ENCODE measurements at places on chromosomes 12 and 14.

GRCh38 chr12:88931598-88931997 is 351.3 kb upstream of the KITLG start:
- DNase-seq: no peak

- peak; percentile 73 for DNase-seq
Observed at GRCh38 chr12:49092086-49092815, 2.4 kb downstream of the DHH start.

GRCh38 chr12:27305673-27306456 is 26.8 kb upstream of the BMAL2 start:
- no peak for DNase-seq

DNA sequence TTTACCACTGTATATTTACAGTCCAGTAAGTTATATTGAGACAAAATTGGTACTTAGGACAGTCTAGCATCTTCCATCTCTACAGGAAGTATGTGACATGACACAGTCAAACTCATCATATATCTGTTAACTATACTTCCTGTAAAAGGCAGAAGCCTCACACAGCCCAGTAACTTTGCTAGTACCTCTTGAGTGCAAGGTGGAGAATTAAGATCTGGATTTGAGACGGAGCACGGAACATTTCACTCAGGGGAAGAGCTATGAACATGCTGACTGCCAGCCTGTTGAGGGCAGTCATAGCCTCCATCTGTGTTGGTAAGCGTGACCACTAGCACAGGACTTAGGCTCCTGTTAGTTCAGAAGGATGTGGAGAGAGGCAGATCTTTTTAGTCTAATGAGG is 333.7 kb upstream of the OR4E1 start:
- DNase-seq: no peak

DNA sequence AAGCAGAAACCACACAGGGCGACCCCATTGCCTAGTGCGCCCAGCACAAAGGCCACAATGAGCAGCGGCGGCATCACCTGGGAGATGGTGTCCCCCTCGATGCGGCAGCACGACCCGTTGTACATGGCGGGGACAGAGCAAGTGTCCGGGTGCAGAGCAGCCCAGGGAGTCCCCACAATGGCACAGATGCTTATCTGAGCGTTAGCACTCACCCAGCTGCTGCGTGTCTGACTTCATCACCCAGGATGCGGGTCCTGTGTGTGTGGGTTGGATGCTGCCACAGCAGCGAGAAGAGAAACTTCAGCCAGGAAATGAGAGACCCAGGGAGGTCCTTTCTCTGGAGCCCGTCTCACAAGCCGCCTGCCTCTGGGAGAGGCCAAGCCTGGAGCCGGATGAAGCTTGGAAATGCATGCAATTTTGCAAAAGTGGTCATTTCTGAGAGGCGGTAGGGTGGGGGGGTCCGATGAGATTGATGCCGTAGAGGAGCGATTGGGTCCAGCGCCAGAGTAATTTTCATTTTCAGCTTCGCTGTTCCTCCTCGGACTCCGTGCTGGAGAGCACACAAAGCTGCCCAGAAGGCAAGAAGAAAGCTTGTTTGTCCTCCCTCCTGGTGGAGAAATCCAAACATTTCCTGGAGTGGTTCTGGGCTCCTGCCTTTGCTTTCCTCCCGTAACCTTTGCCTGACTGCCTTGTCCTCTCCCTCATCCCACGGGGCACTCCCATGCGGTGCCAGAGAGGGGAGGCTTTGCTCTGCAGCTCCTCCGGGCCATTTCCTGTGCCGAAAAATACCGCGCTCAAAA is at the start of gene HCAR1:
HCAR1 (minus strand) TSS at position 630 of the 800 bp plus-strand sequence; CDS start at position 125, 505 bp downstream.
- no peak for DNase-seq

Measured in neural crest cell (in vitro differentiated cells).